Cerebellar nuclear complex (tissue), 1 donor: ENCODE measurements at places on chromosomes 1 and 21.

DNA sequence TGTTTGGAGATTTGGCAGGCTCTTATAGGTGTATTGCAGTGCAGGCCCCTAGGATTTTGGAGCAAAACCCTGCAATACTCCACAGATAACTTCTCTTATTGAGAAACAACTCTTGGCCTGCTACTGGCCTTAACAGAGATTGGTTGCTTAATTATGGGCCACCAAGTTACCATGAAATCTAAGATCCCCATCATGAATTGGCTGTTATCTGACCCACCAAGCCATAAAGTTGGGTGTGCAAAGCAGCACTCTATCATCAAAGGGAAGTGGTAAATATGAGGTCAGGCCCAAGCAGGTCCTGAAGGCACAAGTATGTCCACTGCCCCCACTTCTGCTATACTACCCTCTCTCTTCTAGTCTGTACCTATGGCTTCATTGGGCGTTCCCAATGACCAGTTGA, 130.0 kb upstream of the TNFSF4 start:
- no peak for DNase-seq

- DNase-seq = no peak
Observed at GRCh38 chr1:218156595-218156994, 128.5 kb upstream of the RRP15 start.

- DNase-seq = no peak
Observed at GRCh38 chr1:37792943-37793686, 532 bp upstream of the MANEAL start.

DNA sequence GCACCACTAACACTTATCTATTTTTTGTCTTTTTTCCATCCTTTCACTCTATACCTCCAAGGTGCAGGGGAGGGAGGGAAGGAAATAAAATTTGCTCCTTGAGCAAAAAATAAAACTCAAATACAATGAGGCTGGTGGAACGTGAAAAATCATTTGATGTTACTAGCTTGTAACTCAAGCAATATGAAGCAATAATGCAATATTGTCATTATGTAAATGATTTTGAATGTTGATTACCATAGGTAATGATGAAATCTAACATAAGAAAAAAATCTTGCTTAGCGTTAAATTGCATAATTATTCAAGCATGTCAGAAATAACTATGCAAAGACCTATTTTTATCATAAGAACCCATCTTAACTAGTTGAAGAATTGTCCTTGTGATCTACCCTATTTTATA, 277.7 kb downstream of the KCTD3 start:
- no peak for DNase-seq

DNA sequence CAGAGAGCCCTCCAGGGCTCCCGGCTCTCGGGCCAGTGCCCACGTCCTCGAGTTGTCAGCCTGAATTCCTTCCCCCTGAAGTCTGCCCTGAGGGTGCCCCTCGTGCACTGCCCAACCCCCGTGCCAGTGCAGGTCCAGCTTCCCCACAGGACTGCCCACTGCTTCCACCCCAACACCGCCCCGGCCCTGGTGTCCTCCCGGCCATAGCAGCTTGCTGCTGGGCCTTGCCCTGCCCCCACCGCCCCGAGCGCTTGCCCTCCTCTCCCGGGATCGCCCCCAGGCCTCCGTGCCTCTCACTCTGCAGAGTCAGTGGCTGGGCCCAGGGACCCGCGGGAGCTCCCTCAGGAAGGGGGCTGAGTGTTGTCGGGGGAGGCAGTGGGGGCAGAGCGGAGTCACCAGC, 24.1 kb upstream of the ARHGEF16 start:
- no peak for DNase-seq

DNA sequence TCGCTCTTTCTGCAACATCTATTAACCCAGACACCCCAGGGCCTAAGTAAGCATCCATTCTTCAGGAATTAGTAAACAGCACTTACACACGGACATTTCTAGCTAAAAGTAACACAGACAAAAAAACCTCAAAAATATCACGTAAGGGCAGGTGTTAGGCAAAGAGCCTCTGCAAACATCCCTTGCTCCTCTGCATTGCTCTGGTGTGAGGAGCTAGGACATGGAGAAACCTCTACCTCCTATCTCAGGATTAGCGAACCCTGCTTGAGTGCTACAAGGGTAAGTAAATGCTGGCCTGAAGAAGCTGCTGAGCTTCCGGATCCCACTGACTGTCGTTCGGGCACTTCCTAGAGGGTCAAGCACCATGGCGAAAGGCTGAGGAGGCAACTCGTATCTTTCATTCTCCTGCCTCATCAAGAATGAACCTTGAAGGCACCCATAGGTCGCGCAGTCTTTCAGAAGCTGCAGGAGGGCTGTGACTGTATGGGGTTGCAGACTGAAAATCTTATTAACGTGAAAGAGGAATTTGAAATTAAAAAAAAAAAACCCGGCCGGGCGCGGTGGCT, 2.1 kb downstream of the PTGER3 start:
- no peak for DNase-seq

DNA sequence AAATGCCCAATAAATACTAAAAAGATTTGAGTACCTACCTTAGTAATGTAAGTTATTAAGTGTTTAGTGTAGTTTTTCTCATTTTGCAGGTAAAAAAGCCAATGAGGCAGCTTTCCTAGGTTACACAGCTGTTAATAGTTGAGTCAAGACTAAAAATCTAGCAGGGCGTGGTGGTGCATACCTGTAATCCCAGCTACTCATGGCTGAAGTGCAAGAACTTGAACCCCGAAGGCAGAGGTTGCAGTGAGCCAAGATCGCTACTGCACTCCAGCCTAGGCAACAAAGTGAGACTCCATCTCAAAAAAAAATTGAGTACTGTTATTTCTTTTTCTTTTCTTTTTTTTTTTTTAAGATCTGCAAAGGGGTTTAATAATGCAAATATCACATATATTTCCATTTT, 7.7 kb downstream of the YBX1 start:
- no peak for DNase-seq

- DNase-seq = no peak
Observed at GRCh38 chr1:2428490-2428889, 16.1 kb upstream of the PEX10 start.
